Dorsolateral prefrontal cortex (tissue), 122 donors: ENCODE measurements at places on chromosomes 5 and 9.

DNA sequence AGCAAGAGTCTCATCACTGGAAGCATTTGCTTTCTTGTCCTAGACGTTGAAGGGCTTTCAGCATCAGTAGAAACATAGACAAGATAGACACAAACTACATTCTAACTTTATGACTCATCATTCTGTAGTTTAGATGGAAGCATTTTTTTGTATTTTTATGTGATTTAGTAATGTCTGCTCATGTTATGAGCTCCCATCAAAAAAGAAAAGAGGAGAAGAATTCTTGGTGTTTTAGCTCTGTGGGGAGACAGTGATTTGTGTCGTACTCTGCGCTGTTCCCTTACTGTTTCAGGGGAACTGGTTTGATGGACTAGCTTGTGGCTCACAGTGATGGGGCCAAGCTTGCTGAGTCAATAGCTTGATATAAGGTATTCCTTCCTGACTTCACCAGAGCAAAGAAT is 159.2 kb upstream of the WWC1 start:
- no peak for DNase-seq

GRCh38 chr9:109314011-109314531 is 6.8 kb downstream of the EPB41L4B start:
- DNase-seq: no peak

DNA sequence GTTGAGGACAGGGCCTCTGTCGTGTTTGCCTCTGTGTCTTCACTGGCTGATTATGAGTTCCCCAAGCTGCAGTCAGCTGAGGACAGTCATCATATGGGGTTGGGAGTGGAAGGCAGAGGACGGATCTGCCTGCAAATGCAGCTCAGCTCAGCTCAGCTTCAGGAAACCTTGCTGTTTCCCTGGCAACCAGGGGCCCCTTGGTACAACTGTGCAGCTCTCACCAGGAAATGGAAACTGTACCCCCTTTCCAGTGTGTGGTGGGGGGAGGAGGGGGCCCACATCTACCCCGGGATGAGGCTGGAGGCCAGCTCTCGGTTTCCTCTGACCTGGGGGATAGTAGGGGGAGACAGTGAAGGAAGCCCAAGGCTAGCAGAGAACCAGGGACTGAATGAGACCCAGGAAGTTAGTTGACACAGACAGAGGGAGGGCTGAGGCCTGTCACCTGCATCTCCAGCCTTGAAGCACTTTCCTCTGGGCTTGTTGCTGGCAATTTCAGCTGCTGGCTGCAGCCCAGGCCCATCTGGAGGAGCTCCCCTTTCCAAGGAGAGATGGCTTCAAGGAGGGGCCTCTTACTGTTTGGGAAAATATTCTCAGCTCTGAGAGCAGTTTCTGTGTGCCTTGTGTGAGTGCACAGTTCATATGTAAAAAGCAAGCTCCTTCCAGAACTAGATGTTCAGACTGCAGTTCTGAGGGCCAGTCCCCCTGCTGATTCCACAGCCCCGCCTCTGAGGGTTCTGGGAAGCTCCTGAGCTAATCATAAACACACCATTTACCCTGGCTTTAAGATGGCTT is 6.9 kb downstream of the ANXA6 start:
- no peak for DNase-seq

GRCh38 chr5:145062280-145063062 is 772.7 kb downstream of the PRELID2 start:
- no peak for DNase-seq

DNA sequence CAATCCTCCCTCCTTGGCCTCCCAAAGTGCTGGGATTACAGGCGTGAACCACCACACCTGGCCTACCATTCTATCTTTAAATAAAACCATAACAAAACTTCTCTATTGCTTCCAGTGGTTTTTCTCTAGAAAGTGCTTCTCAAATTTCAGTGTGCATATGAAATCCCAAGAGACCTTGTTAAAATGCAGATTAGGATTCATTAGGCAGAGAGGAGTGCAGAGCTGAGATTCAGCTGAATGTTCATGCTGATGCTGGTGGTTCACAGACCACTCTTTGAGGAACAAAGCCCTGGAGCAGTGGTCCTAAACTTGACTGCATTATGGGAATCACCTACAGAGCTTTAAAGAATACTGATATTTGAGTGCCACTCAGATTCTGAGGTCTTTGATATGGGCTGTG is 28.2 kb downstream of the CARD6 start:
- no peak for DNase-seq

DNA sequence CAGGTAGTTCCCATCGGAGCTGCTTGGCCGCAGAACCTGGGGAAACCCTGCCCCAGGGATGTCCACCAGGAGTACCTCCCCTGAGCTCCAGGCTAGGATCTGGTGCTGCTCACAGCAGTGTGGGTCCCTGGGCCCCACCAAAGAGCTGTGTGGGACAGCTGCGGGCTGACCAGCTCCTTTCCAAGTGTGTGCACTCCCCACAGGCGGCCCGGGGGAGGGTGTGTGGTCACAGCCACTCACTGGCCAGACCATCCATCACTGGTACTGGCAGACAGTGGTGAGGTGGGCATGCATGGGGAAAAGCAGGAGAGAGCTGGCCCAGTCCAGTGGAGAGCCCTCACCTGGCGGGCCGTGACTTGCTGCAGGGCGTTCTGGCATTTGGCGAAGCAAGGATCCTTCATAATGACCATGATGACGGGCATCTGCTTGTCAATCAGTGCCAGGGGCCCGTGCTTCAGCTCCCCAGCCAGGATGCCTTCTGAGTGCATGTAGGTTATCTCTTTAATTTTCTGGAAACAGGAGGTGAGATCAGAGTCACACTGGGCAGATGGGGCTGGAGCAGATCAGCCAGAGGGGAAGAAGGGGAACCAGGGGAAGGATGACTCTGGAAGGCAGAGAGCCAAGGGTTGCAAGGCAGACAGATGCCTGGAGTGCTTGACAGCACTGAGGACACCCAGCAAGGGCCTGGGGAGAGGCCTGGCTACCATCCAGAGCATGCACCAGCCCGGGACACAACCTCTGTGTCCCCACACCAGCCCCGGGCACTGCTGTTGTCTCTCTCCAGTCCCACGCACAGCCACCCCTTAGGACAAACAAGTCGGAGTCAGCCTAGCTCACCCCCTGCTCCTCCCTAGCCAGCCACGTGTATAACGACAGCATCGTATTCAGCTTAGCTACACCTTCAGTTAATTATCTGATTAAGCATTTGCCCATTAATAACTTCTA is 12.8 kb upstream of the MAPK9 start:
- DNase-seq: no peak

DNA sequence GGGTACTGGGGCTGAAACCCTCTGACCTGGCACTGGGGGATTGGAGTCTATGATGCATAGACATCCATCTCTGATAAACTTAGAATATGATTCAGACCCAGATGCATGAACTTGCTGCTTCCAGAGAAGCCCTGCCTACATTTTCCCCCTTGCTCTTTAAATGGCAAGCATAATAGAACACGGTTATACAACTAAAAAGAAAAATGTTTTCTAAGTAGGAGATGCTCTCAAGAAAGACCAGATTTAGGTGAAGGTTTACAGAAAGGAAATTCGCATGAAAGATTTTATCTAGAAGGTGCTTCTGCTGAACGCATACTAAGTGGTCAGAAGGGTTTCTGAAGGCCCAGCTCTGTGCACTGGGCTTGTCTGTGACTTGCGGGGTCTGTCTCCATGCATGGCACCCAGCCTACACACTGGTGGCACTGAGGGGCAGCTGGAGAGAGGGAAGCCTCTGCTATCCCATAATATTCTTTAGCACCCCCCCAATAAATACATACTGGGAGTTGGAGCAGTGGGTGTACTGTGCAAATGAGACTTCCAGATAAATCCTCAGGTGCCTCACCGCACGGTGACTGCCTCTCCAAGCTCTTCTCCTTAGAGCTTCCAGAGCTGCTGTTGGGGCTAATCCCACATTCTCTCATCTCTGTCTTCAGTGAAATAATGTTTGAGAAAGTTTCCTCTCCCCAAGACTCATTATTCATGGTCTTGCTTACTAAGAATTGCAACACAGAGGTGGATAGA is 114.6 kb downstream of the FSTL4 start:
- no peak for DNase-seq

DNA sequence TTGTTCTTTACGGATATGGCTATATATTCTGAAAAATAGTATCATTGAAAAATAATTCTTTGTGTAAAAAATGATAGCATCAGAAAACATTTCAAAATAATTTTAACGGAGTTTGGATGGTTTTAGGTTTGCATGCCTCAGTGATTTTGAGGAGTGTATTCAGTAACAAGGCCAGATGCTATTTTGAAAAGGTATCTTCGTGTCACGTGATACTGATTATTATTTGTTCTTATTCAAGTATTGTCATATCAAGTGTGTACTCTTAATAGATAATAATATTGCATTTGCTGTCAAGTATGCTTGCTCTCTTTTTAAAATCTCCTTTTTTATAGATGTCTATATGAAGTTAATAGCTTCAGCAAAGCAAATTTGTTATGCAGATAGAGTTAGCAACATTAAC is 313.1 kb upstream of the PTPRD start:
- DNase-seq: no peak

DNA sequence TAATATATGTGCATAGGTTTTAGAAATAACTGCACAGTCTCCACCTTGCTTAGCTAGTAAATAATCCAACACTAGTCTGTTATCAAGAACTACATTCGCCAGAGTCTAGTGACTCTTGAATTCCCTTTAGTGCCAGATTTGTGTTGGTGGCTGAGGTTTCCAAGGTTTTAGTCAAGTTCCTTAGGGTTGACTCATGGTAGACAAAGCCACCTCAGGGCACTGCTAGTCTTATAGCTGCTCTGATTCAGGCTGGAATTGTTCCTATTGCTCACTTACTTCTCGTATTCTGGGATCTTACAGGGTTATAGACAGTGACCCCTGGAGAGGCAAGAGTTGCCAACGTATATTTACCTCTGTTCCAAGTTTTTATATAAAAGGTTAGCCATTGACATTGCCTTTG is 1369.8 kb upstream of the CDH9 start:
- no peak for DNase-seq

DNA sequence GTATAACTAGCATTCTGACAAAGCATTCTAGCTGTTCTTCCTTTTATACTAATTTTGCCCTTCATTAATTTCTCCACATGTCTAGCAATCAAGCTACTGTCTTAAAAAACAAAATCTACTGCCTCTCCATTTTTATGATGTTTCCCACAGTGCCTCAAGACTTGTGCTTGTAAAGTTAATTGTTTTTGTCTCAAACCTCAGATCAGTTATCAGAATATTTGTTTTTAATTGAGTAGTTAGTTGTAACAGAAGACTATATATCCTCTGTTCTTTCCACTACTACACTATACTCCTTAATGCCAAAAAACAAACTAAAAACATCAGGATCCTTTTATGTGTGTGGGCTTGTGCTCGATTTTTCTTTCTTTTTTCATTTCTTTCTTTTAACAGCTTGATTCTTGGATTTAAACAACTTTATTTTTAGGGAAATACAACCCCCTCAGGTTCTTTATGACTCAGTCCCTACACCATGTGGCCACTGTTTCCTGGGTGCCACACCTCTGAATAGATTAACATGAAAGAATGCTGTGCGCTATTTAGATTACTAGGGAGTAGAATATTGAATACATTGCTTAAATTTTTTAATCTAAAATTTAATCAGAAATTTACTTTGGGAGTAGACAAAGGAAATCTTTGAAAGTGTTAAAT is 1.2 kb downstream of the ASPN start:
- DNase-seq: no peak

- no peak for DNase-seq
These were observed 22.4 kb downstream of the LYRM7 start for GRCh38 chr5:131193106-131193505.

- DNase-seq: no peak
These were observed 24.2 kb upstream of the CFAP157 start for GRCh38 chr9:127682351-127683136.

- DNase-seq: no peak
These were observed 15.9 kb downstream of the LOX start for GRCh38 chr5:122062205-122062604.

DNA sequence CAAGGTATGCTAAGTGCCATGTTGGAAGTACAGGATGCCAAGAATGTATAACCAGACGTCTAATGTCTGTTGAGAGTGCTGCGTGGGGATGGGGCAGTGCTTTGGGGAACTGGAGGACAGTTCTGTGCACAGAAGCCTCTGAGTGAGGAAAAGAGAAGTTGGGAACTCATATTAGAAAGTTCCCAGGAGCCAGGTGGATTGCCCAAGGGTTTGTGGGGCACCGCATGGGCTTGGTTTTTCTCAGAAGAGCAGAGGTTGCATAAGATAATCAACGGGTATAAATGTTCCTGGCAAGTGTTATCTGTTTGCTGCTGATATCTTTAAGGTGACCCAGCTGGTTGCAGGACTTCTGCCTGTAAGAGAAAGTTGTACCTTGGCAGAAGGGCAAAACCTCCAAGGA is 13.1 kb downstream of the HRH2 start:
- DNase-seq: no peak

DNA sequence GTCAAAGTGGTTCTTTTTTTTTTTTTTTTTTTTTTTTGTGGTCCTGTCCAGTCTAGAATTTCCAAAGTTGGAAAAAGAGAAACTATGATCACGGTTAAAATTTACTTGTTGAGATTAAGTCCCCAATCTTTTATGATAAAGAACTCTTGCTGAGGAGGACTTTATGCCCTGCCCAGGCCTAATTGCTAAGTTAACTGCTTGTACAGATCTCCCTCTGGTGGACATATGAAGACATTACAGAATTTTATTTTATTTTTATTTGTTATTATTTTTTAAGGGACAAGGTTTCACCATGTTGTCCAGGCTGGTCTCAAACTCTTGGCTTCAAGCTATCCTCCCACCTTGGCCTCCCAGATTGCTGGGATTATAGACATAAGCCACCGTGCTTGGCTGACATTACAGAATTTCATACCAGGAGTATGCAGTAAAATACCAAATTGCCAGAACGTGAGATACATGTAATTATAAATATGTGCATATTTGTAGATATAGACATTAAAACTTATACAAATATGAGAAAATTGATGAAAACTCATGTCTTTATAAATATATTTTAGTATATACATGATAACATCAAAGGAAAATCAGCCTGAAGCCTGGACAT is 91.2 kb downstream of the RFK start:
- no peak for DNase-seq

GRCh38 chr9:125759764-125760129 is 12.6 kb downstream of the PBX3 start:
- DNase-seq: no peak

DNA sequence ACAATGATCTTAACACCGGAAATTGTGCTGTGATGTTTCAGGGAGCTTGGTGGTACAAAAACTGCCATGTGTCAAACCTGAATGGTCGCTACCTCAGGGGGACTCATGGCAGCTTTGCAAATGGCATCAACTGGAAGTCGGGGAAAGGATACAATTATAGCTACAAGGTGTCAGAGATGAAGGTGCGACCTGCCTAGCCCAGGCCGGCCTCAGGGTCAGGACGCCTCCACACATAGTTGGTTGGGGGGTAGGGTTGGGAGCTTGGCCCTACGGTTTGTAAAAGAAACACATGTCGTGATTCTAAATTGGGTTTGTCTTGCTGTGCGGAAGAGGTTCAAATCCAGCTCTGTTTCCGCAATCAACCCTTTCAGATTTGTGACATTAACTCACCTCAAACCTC is 6.6 kb downstream of the FCN2 start:
- DNase-seq: no peak

- no peak for DNase-seq
These were observed 142.3 kb downstream of the ROR2 start for GRCh38 chr9:91807643-91808246.
